ENCODE measurements at places on chromosomes 1 and 21. TPM values are rescaled to one million over a fixed set of nuclear protein-coding genes. Genes with fewer than 3 reads are reported as not detected.

GRCh38 chr1:24742090-24742938 is 2.9 kb upstream of the CLIC4 start:
- peak; percentile 41 for DNase-seq

The SMYD3 gene
- 69.6 TPM for total RNA-seq

The LAPTM5 gene
- total RNA-seq, result not detected

DNA sequence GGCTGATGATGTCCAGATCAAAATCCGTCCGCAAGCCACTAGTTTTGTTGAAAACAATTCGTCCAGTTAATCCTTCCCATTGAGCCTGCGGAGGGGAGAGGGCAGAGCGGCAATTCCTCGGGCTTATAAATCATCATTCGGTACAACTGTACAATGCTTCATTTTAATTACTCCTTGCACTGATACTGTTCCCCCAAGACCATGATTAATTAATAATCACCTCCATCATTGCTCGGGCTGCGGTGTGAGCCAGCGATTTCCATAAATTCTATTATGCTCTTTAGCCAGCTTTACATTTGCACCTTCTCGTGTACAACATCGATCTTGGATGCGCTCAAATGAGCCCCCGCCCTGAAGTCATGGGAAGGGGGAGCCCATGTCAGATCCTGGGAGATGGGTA is 180.7 kb downstream of the GRIK3 start:
- no peak for DNase-seq

The BCAN gene
- total RNA-seq, result 30.9 TPM

GRCh38 chr1:211591980-211592493 is 13.1 kb upstream of the SLC30A1 start:
- no peak for DNase-seq

DNA sequence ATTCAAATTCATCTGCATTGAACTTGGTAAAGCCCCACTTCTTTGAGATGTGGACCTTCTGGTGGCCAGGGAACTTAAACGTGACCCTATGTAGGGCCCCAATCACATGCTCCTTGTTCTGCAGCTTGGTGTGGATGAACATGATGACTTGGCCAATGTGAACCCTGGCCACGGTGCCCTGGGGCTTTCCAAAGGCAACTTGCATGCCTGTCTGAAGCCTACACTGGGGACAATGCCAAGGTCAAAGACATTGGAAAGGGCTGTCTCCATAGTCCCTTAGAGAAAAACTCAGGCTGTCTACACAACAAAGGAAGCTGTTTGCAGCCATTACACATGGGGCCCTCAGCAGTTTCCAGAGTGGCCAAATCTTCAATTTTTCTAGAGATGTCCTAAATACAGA is 8.9 kb upstream of the VPS13D start:
- DNase-seq, result no peak

GRCh38 chr1:177172272-177172671 is 1.5 kb downstream of the BRINP2 start:
- DNase-seq, result no peak

Measured in G401 (cell line).